AG08395 (cell line): ENCODE measurements at places on chromosomes 1 and 21.

DNA sequence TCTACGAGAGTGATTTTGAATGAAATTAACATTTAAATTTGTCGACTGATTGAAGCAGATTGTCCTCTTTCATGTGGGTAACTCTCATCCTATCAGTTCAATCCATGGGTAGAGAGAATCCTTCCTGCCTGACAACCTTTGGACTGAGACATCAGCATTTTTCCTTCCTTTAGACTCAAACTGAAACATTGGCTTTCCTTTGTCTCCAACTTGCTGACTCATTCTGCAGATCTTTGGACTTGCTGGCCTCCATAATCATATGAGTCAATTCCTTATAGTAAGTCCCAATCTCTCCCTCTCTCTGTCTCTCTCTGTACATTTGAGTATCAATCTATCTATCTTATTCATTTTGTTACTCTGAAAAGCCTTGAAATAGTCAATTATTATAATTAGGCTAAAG, 416.7 kb downstream of the LRRIQ3 start:
- peak; percentile 6 for DNase-seq

- DNase-seq, result no peak
Observed at GRCh38 chr1:92927870-92928269, 33.4 kb downstream of the DIPK1A start.

GRCh38 chr1:53957194-53957818, 11.2 kb downstream of the LRRC42 start:
- DNase-seq, result peak; percentile 75

- no peak for DNase-seq
Observed at GRCh38 chr1:227900571-227901051, 47.1 kb downstream of the WNT9A start.

DNA sequence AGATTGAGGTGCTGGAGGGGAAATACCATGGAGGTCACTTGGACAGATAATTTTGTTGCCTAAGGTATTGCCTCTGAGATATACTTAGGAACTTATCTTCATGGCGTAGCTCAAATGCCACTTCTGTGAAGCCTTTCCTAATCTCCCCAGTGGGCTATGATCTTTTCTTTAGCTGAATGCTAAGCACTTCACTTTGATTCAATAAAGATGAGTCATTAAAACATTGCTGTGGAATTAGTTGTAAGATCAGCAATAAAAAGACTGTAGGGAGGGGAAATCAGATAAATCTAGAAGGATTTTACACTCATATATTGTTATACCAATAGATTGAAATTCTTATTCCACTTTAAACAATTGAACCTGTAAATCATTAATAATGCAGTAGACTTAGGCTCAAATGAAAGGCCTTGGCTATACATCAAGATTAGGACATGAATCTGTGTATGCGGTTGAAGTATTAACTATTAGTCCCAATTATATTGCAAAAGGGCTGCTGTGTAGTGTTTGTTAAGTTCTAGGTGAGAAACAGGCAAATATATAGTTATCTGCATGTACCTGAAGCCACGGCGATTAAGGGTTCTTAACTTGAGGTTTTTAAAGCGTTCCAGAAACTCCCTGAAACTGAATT, 19.2 kb upstream of the MAGOH start:
- DNase-seq, result no peak

DNA sequence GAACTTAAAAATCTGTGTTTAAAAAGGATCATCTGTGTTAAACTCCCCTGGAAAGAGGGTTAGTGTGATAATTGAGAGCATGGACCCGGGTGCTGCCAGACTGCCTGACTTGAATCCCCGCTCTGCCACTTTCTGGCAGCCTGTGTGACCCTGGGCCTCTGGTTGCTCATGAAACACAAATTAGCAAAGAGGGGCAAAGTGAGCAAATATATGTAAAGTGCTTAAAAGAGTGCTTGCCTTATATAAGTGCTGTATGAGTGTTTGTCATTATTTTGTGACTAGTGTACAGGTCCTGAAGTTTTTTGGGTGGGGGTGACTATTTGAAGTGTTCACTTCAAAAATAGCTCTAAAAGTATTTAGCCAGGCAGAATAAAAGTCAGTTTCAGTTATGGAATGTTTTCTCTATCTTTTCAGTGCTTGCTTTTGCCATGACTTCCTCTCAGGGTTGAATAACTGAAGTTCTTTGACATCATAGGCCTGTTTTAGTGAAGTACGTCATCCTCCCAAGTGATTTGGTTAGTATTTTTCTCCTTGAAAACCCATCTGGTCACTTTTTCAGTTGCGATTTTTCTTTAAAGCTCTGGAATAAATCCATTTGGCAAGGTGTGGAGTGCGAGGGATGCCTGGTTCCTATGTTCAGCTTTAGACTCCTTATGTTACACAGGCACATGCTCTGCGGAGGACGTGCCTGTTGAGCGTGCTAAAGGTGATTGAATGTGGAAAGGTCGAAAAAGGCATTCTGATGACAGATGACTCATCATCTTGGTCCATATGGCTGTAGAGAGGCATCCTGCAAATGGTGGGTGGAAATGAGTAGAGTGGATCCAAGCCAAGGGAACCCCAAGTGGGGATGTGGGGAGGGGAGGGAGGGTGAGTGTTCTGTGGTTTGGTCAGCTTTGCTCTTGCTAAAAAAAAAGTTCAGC, 47.8 kb downstream of the AK4 start:
- peak; percentile 7 for DNase-seq

DNA sequence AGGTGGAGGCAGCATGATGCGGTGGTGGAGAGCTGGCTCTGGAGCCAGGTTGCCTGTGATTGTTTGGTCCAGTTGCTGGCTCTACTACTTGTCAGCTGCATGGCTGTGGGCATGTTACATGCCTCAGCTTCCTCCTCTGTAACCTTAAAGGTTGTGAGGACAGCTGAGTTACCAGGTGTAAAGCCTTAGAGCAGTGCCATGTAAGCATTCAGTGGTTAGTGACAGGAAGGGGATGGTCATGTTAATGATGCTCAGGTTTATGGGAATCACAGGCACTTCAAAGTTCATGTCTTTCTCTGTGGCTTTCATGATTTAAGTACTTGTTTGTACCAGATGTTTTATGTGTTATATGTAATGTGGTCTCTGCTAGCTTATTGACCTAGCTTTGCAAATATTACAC, 32.6 kb downstream of the PTGFRN start:
- no peak for DNase-seq

- DNase-seq, result peak; percentile 69
Observed at GRCh38 chr1:81800695-81801650, at the start of gene ADGRL2. Gene ADGRL2 (plus strand): TSS chr1:81800934. CDS start chr1:81836985, 36,051 bp downstream.

DNA sequence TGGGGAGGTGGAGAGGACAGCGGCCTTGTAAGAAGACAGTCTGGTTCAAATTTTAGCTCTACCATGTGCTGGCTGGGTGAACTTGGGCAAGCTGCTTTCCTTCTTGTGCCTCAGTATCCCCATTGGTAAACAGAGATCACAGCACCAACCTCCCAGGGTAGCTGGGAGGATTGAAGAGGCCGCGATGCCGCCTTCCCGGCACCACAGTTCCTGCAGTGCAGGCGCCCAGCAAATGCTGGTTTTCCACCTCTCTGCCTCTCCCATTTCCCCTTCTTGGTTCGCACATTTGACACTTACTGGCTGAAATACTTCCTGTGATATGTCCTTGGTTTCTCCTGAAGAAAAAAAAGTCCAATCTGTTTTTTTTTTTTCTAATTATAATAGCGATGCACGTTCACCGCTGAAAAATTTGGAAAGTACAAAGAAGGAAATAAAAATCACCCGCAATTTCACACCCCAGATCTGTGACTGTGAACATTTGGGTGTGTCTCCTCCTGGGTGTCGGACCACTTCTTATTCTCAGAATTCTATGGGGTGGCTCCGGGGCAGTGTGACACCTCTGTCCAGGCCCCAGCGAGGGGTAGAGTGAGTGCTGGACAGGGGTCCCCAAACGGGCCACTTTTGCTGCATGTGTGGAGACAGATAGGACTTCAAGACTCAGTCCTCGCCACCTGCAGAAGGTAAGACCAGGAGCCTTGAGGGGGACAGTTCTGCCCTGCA, 73.1 kb downstream of the RUNX3 start:
- no peak for DNase-seq

- DNase-seq, result no peak
Observed at GRCh38 chr1:25562101-25562927, 18.9 kb downstream of the LDLRAP1 start.

DNA sequence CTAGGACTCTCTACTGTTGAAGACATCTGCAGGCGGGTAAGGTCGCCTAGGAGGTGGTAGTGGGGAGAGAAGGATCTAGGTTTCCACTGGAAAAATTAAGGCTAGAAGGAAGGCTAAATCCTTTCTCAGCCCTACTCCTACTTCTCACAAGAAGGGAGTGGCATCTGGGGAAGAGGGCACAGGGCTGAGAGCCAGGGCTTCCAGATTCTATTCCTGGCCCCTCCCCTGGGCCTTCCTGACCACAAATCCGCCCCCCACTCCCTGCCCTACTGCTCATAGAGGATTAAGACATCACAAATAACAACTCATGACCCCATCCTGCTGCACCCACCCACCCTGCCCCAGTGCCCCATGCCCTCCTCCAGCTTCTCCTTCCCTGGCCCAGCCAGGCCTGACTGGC, 2.5 kb downstream of the PHLDA3 start:
- no peak for DNase-seq

DNA sequence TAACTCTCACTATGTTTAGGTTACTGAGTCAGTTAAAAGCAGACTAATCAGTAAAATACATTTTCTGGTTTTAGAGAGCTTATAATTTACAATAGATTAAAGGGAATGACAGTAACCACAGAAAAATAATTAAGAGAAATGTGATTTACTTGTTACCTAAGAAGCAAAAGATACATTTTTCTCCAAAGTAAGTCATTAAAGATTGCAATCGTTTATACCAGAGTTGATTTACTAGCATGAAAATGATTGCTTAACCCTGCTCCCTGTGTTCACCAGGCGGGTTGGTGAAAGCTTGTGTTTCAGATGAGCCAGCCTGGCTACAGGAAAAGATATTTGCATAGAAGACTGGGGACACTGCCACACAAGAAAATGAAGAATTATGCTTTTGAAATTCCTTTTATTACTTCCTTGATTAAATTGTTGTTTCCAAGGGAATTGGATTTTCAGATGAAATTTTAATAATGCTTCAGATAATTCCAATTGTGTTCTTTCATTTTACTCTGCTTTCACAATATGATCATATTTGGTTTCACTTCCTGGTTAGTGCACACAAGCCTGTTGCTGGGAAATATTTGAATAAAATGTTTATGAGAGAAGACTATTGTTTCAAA, 27.9 kb downstream of the LRRC8B start:
- peak; percentile 35 for DNase-seq

DNA sequence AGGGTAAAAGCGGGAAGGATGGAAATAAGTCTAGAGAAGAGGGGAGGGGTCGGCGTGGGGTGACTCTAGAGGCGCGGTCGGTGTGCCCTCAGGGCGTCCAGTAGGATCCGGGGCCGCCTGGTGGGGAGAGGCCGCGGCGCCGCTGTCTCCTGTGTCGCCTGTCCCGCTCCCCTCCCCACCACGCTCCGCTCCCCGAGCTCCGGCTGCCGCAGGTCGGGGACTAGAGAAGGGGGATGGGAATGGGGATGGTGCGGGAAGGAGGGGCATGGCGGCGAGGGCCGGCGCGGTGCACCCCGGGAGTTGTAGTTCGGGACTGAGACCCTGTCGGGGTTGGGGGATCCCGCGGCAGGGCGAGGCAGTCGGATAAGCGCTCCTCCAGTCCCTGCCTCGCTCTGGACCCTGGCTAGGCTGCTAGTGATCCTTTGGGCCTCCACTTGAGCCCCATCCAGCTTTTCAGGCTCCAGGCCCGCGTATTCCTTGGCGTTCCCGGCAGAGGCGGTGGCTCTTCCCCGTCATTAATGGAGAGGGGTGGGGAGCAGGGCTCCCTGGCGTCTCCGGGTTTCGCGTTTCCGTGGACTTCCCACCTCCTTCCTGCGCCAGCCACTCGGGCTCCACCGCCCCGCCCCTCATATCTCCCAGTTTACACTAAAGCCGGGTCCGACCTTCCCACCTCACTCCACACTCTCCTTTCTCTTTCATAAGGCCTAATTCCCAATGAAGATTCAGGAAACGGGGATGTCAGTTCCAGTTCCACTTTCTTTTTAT, at the start of gene ENTREP3:
Gene ENTREP3 (minus strand): TSS at position 241 of the 765 bp plus-strand sequence. CDS start 606 bp downstream, outside the sequence.
- peak; percentile 89 for DNase-seq

GRCh38 chr1:32759521-32759981, 57.0 kb upstream of the SYNC start:
- DNase-seq, result no peak

DNA sequence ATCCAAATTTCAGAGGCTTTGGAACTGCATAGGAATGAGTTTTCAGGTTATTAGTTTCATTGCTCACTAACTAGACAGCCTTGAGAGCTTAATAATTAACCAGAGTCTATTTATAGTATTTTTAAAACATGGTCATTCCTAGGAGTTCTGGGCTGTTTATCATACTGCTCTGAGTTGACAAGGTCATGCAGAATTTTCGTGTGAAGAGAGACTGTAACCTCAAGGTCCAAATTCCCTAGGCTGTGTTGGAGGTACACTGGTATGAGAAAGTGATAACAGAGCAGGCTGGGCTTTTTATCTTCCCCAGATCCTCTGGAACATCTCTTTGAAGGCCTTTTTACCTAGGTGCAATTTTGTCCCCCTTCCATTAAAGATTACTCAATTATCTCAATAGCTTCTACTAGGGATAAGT, 736.3 kb downstream of the LTN1 start:
- no peak for DNase-seq

DNA sequence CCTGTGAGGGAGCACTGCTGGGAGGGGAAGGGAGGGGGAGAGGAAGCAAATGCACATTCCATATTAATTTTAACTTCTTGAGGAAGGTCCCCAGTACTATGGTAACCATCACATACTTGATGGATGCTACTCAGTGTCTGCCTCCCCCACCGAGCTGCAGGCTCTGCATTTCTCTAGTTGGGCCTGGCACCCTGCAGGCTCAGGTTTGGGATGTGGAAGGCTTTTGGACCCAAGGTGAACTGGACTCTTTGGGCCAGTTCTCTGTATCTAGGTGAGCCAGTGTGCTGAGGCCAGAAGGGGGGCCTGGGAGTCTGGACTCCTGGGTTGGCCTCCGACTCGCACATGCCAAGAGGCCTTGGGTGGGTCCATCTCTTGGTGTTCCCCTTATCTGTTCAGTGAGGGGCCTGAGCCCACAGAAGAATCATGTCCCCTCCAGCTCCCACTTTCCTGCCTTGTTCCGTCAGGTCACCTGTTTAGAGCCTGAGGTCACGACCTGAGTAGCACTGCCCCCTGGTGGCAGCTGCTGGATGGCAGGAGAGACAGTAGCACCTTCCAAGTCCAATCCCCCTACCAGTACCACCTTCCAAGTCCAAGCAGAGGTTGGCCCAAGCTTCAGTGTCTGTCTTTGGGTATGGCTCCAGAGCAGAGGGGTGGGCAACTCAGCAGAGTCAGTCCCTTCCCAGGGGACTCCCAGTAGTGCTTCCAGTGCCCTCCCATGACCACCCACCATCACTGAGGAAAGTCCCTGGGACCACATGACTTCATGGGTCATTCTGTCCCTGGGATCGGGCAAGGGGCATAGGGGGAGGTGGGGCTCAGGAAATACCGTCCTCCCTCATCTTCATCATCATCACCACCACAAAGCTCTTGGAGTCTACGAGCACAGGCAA, 241.8 kb downstream of the TRABD2B start:
- no peak for DNase-seq

GRCh38 chr1:10155087-10155712, 55.2 kb upstream of the KIF1B start:
- no peak for DNase-seq

GRCh38 chr1:205598841-205599668, 32.8 kb downstream of the ELK4 start:
- DNase-seq, result no peak

- no peak for DNase-seq
Observed at GRCh38 chr1:55138823-55139222, 76.3 kb downstream of the USP24 start.

GRCh38 chr1:85806236-85806965, 98.2 kb upstream of the ZNHIT6 start:
- no peak for DNase-seq

- peak; percentile 29 for DNase-seq
Observed at GRCh38 chr1:19640363-19641316, 3.5 kb upstream of the NBL1 start.
